EH (cell line): ENCODE measurements at places on chromosomes 5 and 9.
A peak's percentile ranks its signal among the peaks of the same experiment; 100 is the strongest.

- DNase-seq: peak; percentile 97
Measured at GRCh38 chr5:76790632-76791290, 28.1 kb upstream of the F2RL1 start.

DNA sequence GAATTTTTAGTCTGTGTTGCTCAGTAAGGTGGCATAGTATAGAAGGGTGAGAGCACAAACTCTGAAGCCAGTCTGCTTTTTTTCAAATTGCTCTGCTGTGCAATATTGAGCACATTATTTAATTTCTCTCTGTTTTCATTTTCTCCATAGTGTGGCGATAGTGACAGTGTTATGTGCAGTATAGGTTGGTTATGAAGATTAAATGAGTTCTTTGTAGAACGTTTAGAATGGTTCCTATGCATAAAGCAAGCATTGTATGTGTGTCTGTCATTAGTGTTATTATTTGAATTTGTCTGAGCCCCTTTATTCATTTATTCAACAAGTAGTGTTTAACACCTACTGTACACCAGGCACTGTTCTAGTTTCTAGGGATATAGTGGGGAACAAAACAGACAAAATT lies 9.2 kb downstream of the PRR16 start:
- no peak for DNase-seq

DNA sequence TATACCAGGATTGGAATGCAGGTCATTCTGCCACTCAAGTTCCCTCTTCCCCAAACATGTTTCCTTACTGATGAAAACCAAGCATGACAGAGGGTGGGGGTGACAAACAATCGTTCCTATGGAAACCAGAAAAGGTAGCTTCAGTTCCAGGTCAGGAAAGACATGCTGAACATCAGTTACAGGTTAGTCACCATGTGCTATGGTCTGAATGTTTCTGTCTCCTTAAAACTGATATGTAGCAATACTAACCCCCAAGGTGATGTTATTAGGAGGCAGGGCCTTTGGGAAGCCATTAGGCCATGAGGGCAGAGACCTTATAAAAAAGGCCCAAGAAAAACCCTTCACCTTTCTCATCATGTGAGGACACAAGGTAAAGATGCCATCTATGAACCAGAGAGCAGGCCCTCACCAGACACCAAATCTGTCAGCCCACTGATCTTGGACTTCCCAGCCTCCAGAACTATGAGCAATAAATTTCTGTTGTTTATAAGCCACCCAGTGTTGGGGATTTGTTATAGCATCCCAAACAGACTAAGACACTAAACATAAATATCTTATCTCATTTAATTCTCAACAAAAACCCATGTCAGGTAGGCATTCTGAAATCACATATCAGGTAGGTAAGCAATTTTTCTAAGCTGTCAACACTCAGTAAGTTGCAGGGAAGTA lies 15.7 kb upstream of the SH3RF2 start:
- no peak for DNase-seq

- DNase-seq: no peak
Measured at GRCh38 chr5:63131626-63132285, 553.1 kb downstream of the LRRC70 start.

- DNase-seq: no peak
Measured at GRCh38 chr9:99244344-99245260, 22.5 kb downstream of the SEC61B start.

- DNase-seq: no peak
Measured at GRCh38 chr5:59678943-59679342, 214.6 kb downstream of the PDE4D start.

- peak; percentile 76 for DNase-seq
Measured at GRCh38 chr5:38835887-38836286, 9.9 kb upstream of the OSMR start.
